ENCODE measurements at places on chromosomes 13 and 19. TPM values are rescaled to one million over a fixed set of nuclear protein-coding genes. Genes with fewer than 3 reads are reported as not detected.

DNA sequence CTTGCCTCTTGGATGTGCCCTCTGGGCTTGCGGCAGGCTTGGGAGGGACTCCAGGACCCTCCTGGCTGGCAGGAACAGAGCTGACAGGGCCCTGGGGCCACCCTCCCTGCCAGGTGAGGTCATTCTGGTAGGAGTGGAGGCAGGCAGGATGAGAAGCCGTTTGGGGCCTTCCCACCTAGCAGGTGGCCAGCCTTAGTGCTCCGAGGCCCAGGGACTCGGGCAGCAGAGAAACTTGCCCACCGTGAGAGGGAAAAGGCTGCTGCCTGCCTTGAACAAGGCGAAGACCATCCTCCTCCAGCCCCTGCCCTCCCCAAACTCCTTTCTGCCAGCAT lies 8.5 kb downstream of the RFX1 start:
- DNase-seq = no peak

DNA sequence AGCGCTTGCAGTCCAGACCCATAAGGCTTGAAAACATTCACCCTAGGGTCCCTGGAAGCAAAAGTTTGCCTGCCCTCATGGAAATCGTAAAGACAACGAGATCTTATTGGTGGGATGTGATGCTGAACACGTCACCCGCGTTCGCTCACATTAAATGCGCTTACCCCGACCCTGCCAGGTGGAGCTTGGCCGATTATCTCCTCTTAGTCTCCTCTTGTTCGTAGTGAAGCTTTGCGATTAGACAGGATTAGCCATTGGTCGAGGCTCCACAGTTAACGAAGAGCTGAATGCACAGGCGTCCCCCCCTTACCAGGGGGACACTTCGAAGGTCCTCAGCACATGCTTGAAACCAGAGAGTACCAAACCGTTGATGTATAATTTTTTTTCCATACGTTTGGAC lies 16.0 kb upstream of the KDM4B start:
- DNase-seq = no peak

DNA sequence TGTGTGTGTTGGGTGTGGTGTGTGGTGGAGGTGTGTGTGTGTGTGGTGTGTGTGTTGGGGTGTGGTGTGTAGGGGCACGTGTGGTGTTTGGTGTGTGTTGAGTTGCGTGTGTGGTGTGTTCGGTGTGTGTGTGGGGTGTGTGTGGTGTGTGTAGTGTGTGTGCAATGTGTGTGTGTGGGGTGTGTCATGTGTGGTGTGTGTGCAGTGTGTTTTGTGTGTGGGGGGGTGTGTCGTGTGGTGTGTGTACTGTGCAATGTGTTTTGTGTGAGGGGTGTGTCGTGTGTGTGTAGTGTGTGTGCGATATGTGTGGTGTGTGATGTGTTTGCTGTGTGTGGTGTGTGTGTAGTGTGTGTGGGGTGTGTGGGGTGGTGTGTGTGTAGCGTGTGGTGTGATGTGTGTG lies 6.0 kb upstream of the KPTN start:
- DNase-seq = no peak

DNA sequence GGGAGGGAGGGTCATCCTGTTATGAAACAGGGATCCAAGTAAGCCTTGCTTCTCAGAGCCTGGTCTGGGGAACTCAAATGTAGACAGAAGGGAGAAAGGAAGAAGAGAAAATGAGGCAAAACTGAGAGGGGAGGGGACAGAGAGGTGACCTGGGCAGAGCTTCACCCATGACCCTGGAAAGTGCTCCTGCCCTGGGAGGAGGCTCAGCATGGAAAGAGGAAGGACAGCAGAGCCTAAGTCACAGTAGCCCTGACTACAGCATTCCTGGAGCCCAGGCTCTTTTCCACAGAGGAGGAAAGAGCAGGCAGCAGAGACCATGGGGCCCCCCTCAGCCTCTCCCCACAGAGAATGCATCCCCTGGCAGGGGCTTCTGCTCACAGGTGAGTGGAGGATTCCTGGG lies at the start of gene CEACAM3:
TSS of gene CEACAM3 (plus strand) at position 226 of the 400 bp plus-strand sequence. CDS start at position 317, 91 bp downstream.
- DNase-seq = no peak

GRCh38 chr19:50300814-50301606 lies 28.2 kb downstream of the KCNC3 start:
- DNase-seq = no peak

DNA sequence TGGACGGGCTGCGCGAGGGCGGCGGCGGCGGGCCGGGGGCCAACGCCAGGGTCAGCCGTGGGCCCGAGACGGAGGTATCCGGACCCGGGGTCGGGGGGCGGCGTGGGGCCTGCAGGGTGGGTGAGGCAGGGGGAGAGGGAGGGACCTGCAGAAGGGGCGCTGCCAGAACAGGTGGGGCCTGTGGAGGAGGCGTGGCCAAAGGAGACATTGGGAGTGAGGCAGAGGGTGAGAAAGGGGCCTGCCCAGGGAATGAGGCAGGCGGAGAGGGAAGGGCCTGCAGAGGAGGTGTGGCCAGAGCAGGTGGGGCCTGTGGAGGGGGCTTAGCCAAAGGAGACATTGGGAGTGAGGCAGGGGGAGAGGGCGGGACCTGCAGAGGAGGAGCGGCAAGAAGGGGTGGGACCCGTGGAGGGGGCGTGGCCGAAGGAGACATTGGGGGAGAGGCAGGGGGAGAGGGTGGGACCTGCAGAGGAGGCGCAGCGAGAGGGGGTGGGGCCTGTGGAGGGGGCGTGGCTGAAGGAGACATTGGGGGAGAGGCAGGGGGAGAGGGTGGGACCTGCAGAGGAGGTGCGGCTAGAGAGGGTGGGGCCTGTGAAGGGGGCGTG lies 4.2 kb downstream of the PRR36 start:
- no peak for DNase-seq

The ZNF177 gene
- total RNA-seq = 2.4 TPM

DNA sequence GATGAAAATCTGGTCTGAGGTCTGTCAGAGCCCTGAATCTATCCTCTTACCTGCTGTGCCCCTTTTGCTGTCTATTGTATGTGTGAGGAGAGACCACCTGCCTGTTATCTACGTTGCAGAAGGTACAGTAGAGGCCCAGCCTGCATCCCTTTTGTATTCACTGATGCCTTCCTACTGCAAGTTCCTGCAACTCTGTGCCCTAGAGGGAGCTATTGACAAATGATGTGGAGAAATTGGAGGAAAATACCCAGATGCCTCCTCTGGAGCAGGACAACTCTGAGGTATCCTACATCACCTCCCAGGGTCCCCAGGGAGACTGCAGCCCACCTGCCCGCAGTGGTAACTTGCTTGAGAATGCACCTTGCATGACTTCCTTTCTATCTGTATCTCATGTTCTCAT lies 33.7 kb downstream of the SIAH3 start:
- no peak for DNase-seq

Measured in omental fat pad (tissue), 4 donors.